Stimulated activated CD8-positive, alpha-beta memory T cell treated with anti-CD3 and anti-CD28 coated beads, Interleukin-4, amount 100 ng/mL, for 4 hours (primary cell): ENCODE measurements at places on chromosomes 16 and 17.
A peak's percentile ranks its signal among the peaks of the same experiment; 100 is the strongest.

- DNase-seq = no peak
These were observed 396.8 kb downstream of the SEC14L1 start for GRCh38 chr17:77537566-77537965.

DNA sequence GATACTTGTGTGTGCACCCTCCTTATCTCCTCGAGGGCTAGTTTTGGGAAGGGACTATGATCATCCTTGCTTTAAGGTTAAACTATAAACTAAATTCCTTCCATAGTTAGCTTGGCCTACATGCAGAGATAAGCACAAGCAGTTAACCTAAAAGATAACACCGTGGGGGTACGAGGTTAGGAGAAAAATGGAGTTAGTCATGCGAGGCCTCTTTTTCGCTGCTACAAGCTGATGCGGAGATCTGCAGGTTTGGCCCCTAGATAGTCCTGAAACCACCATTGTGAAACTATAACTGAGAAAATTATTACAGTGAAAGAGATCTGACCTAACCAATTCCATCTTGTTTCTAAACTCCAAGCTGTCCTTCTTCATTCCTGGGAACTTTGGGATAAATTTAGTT is 113.7 kb upstream of the ZKSCAN2 start:
- no peak for DNase-seq

- no peak for DNase-seq
These were observed 34.1 kb upstream of the ANKFN1 start for GRCh38 chr17:56119191-56119590.

DNA sequence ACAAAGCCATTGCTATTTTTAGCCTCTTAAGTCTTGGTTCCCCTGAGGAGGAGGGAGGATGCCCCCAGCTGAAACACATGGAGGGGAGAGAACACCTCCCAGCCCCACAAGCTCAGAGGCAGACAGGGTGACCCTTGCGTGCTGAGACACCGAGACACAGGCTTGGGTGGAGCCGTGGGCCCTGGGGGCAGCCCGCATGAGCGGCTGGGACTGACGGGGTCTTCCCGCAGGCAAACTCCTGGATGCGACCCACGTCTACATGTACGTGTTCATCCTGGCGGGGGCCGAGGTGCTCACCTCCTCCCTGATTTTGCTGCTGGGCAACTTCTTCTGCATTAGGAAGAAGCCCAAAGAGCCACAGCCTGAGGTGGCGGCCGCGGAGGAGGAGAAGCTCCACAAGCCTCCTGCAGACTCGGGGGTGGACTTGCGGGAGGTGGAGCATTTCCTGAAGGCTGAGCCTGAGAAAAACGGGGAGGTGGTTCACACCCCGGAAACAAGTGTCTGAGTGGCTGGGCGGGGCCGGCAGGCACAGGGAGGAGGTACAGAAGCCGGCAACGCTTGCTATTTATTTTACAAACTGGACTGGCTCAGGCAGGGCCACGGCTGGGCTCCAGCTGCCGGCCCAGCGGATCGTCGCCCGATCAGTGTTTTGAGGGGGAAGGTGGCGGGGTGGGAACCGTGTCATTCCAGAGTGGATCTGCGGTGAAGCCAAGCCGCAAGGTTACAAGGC is 9.8 kb downstream of the SLC16A3 start:
- no peak for DNase-seq

GRCh38 chr17:36938566-36939051 is 1.3 kb downstream of the LHX1 start:
- DNase-seq = no peak

DNA sequence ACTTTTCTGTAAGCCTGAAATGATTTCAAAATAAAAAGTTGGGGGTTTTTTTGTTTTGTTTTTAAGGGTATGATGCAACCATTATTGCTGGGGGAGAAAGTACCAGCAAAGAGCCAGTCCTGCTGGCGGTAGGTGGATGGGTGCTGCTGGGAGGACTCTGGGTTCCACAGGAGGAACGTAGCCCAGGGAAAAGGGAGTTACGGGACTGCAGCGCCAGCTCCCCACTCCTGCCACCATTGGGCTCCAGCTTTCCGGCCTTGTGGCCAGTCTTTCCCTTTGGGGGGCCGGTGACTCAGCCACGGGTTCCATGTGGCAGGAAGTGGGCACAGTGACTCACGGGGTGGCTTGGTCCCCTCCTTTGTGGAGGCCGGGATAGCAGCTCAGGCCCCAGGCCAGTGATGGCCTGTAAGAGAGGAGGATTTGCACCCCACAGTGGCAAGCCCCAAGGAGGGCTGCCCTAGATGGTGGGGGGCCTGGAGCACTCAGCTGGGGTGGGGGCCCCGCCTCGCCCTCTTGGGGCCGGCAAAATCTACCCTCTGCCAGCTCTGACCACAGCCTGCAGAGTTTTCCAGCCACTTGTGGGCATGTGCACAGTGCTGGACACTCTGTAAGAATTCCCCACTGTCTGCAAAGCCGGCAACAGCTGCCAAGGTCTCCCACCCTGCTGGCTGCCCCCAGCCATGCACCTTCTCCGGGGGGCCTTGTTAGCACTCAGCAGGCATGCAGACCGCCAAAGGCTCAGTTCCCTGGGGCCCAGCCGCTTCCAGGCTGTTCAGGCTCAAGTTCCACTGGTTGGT is 30.4 kb downstream of the SOCS3 start:
- peak; percentile 31 for DNase-seq

GRCh38 chr16:67210069-67210937 is 11.4 kb downstream of the ELMO3 start:
- no peak for DNase-seq

DNA sequence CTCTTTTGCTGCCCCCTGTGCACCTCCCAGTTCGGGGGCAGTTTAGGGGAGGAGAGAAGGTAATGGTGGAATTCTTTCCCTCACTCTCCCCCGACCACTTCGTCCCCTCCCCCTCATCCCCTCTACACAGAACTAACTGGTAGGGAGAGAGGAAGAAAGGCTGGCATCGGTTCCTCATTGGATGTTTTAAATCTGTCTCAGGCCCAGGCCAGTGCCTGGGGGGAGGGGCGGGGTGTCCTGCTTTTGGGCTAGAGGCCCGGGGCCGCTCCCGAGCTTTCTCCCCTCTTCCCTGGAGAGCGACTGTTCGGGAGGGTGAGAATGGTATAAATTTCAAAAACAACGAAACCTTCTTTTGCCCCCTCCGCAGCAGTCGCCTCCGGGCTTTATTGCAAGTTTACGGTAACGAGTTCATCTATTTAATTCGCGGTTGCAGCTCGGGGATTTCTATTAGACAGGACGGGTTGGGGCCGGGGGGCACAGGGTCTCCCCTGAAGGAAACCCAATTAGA is at the start of gene PRAC2:
TSS of gene PRAC2 (plus strand) at position 271 of the 508 bp plus-strand sequence. CDS start 1,226 bp downstream, outside the sequence.
- DNase-seq = no peak

GRCh38 chr17:37829592-37830123 is 84.8 kb upstream of the HNF1B start:
- DNase-seq = no peak

- DNase-seq = no peak
These were observed 95.2 kb upstream of the AXIN2 start for GRCh38 chr17:65656390-65657250.

DNA sequence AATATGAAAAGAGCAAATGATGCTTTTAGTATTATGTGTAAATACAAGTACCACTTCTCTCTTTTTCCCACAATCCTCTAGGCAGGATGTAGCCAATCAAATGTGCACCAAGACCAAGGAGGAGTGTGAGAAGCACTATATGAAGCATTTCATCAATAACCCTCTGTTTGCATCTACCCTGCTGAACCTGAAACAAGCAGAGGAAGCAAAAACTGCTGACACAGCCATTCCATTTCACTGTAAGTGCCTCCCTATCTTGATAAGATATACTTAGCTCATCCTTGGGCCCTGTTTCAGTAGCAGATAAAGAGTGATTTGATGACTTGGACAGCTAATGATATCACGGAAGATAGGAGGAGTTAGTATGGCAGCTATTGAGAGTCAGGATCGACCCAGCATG is 33.7 kb downstream of the TADA2A start:
- no peak for DNase-seq

GRCh38 chr16:35908942-35909341 is 2449.5 kb downstream of the TP53TG3F start:
- no peak for DNase-seq

- DNase-seq = no peak
These were observed 194.4 kb upstream of the MAF start for GRCh38 chr16:79794941-79795340.

DNA sequence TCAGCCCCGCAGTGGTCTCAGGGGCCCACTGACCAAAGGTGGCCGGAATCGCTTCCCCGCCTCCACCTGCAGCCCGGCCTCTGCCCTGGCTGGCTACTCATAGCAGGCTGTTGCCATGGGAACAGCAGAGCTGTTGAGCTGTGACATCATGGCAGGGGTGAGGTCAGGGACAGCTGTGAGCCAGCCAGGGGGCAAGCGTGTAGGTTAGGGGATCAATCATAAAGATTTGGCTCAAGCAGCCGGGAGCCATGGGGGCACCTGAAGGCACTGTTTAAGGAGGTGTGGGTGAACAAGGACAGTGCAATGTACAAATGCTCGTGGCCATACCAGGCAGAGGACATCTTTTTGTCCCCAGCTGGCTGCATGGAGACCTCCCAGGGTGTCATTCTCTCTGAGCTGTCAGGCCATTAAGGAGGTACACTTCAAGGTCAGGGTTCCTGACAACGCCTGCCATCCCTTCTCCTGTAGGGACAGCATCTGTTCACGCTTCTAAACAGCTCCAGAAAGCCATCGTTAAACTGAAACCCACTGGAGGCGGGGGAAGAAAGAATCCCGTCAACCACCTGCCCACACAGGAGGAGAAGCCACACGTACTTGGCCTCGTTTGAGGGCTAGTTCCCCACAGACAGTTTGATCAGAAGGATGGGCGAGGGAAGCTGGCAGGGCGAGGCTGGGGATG is at the start of gene CEP295NL:
TSS of gene CEP295NL (minus strand) at position 101 of the 679 bp plus-strand sequence. CDS start 1,373 bp downstream, outside the sequence.
- DNase-seq = no peak

GRCh38 chr17:27199948-27200347 is 94.0 kb upstream of the WSB1 start:
- DNase-seq = no peak

DNA sequence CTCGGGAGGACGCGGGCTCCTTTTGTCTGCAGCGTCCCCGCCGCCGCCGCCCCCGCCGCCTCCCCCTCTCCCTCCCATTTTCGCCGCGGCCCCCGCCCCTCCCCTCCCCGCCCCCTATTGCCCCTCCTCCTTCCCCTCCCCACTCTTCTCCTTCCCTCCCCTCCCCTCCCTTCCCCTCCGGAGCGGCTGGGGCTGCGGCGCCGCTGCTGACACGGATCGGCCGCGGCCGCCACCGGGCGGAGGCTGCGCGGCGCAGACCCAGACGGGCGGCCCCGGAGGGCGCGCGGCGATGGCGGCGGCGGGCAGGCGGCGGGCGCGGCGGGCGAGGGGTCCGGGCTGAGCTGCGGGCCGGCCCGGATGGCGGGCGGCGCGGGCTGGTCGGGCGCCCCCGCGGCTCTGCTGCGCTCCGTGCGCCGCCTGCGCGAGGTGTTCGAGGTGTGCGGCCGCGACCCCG is at the start of gene RAB11FIP4:
TSS of gene RAB11FIP4 (plus strand) at position 180 of the 454 bp plus-strand sequence. CDS start at position 358, 178 bp downstream.
- no peak for DNase-seq

DNA sequence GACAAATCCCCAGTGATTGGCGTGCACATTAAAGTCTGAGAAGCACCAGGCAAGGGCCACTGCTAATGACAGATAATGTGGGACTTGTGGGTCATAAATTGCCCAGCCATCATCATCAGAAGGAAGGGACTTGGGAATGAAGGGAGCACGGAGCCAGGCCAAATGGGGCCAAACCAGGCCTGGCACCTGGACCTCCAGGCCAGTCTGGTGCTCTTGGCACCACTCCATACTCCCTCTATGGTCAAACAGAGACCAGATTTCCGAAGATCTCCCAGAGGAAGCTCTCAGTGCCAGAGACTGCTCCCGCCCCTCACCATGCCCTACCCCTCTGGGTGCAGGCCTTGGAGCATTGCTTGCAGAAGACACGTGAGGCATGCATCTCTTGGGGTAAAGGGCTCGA is 142.2 kb downstream of the CCDC182 start:
- DNase-seq = no peak

DNA sequence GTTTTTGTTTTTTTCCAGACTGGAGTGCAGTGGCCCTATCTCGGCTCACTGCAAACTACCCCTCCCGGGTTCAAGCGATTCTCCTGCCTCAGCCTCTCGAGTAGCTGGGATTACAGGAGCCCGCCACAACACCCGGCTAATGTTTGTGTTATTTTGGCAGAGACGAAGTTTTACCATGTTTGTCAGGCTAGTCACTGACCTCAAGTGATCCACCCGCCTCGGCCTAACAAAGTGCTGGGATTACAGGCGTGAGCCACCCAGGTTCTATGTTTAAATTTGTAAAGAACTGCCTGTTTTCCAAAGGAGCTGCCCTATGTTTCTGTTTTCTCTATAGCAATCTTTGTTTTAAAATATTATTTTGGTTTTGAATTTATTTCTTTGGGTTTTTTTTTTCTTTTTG is 13.8 kb upstream of the C16orf87 start:
- no peak for DNase-seq

DNA sequence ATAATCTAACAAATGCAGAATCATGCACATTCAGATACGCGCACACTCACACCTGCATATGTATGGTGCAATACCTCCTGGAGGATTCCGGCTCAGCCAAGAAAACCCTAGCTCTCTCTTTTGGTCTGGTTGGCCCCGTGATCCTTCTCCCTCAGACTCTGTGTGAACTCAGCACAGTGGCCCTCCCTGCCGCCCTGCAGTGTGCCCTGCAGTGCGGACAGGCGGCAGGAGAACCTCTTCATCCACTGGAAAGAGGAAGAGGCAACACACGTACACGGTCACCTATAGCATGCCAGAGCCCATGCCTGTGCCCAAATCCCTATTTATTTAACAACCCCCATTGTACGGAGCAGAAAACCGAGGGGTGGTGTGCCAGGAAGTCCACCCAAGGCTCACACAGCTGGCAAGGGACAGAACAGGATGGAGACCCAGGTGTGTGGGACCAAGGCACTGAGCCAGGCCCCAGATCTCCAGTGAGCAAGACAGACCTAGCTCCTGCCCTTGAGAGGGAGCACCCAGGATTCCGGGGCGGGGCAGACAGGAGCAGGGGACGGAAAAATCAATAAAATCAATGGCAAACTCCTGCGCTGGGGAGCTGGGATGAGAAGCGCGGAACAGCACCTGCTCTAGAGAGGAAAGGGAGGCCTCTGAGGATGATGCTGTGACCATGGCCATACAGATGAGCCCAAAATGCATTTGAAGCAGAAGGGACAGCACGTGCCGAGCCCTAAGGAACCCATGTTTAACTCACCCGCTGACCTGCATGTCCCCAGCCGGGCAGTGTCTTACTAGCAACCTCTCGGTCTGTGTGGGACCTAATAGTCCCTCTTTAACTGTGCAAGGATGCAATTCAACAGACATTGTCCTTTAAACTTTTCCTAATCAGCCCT is 54.7 kb upstream of the CIBAR2 start:
- DNase-seq = no peak

- no peak for DNase-seq
These were observed 131.8 kb downstream of the UTP18 start for GRCh38 chr17:51391982-51392654.

- DNase-seq = no peak
These were observed 304.2 kb upstream of the TNRC6C start for GRCh38 chr17:77654296-77654695.
